ENCODE measurements at places on chromosomes 3 and 15.

GRCh38 chr15:82963471-82964341, 11.2 kb upstream of the HOMER2 start:
- no peak for DNase-seq

- DNase-seq: peak; percentile 49
These were observed 613.4 kb downstream of the MCTP2 start for GRCh38 chr15:94844538-94845389.

DNA sequence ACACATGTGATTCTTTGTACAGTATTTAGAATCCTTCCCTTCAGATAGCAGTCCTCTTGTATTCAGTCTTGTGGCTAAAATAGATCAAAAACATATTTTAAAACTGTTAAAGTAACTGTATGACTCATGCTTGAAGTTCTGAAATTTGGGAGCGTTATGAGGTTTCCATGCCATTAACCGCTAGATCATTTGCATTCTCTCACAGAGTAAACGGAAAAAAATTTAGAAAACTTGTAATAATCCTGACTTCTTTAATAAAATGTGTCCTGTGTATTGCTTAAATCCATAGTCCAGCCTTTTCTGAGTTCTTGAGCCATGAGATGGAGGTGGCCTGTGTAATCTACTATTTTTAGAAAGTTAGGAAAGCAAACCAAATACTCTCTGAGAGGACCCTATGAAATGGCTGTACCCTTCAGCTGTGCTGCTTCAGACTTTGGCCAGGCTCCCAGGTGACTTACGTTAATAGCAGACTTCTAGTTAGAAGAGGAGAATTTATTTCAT, 33.8 kb downstream of the MBNL1 start:
- peak; percentile 25 for DNase-seq

- DNase-seq: no peak
These were observed 61.8 kb downstream of the CCDC33 start for GRCh38 chr15:74297887-74298286.

DNA sequence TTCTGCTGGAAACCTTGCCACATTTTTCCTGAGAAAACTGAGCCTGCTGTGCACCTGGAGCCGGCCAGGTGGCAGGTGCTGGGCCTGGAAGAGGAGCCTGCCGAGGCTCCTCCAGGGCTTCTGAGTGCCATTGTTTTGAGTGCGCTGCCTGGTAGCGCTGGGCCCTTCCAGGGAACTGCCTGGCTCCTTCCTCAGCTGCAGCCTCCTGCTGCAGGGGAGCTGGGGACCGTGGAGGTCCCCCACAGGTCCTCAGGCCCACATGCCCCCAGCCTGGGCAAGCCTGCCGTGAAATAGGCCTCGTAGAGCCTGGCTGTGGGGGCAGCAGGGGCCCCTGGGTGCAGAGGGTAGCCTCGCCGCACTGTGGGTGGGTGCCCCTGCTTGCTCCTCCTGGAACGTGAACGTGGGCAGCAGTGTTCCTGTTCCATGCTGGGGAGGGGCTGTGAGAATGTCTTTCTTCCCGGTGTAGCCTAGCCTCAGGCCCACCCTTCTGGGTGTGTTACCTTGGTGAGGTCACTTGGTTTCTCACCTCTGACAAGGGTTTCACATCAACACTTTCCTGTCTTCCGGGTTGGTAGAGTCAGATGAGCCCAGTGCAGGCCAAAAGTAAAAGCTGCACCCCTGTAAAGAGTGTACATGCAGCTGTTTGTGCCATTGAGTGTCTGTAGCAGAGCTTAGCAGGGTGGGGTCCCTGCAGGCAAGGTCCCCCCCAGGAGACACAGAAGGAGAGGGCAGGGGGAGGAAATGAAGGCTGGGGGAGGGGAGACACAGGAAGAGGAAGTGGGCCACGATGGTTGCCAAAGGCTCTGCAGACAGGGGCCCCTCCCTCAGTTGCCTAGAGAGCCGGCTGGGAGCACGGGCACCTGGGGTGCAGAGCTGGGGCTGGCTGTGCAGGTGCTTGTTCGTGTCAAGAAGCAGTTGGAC, 34.5 kb downstream of the KLF13 start:
- DNase-seq: peak; percentile 51

GRCh38 chr3:126617571-126617970, 37.4 kb downstream of the TXNRD3 start:
- no peak for DNase-seq

GRCh38 chr3:54706738-54707137, 221.1 kb downstream of the LRTM1 start:
- no peak for DNase-seq

DNA sequence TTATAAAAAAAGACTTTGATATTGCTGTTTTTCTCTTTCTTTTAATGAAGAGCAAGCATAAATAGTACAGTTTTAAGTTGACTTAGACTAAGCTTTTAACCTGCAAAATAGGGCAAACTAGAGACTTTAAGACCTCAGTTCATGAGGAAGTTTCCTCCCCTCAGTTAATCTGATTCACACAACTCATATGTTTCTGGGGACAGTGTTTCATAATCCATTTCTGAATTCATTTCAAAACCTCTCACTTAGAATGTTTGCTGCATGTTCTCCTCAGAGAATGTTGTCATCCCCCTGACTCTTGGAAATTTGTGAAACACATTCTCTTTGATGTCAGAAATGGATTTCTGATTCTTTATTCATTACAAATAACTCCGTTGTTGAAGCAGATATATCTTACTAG, 79.3 kb upstream of the SKOR1 start:
- no peak for DNase-seq

DNA sequence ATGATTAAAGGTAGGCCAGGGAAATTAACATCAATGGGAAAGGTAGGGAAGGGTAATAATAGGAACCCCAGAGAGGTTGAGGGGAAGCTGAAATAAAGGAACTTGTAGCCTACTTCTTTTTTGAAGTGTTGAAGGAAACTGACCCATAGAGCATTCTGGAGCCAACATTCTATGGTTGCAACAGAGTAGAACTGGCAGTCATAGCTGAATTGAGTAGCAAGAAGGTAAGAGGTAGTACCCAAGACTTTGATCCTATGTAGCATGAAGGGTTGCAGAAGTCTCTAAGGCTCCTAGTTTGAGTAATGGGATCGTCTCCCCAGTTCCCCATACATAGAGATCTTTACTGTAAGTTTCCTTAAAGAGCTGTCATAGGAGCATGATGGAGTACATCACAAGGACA, 7.4 kb upstream of the ZNF774 start:
- no peak for DNase-seq

GRCh38 chr3:49826016-49826415, 12.3 kb upstream of the UBA7 start:
- DNase-seq: no peak

DNA sequence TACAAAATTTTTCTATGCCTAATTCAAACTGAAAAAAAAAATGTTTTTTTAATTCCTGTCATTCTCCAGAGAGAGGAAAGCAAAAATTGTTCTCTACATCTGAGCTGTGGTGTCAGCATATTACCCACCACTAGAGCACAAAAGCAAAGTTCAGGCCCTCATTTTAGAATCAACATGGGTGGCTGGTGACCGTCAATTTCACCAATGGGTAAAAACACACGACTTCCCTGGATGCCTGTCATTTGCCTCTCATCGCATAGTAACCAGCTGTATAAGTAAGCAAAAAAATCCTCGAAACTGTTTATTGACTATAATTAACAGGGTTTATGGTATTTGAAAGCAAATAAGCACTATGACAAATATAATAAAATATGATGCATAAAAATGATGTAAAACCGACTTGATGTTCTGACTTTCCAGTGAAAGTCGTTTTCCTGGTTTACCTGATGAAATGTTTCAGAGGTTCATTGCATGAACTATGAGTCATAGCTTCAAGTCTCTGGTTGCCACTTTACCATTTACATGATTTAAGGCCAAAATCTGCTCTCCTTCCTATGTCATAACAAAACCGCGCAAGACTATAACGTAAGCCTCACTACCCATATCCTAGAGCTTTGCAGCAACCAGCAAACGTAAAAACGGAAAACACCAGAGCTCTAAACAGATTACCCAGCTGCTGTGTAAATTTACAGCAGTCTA, 60.5 kb downstream of the THBS1 start:
- peak; percentile 53 for DNase-seq

DNA sequence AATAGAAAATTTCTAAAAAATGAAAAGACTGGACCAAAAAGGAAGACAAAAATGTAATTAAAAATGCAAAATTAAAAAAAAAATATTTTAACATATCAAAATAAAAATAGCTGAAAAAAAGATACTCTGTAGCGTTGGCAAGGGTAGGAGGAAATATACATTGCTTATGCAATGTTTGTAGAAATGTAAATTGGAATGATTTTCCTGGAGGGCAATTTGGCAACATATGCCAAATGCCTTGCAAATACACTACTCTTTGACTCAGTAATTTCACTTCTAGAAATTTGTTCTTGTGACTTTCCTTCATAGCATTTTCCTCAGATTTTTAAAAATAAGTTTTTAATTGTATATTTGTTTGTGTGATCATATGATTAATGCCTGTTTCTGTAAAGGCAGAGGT, 296.6 kb downstream of the ZNF621 start:
- no peak for DNase-seq

DNA sequence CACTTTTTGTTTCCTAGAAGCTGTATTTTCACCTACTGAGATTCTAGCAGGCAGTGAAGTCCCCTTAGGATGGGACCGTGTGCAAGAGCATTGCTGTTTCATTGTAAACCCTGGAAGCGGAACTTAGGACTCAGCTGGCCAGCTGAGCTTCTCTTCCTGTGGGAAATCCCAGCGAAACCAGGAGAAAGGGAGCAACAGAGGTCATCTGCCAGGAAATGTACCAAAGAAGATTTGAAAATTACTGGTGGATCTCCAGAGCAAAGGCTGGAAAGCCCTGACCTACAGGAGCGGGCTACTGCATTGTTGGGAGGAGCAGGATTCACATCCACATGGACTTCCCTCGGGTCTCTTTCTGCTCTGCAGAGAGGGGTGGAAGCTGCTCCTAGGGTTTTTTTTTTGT, 7.6 kb upstream of the ADPRH start:
- DNase-seq: no peak

DNA sequence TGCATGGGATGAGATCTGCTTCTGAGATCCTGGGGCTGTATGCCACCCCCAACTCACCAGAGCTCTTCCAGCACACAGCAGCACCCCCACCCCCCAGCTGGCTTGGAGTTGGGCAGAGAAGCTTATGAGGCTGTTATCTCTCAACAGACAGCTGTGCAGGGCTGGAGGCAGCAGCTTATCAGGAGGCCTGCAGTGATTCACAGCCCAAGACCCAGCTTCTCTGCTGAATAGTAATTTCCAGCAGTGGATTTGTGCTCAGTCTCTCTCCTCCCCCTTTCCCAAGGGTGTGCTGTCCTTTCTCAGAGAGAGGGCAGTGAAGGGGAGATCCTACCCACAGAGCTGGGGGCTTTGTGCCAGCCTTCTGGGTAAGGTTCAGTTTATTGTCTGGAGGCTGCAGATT, 2.1 kb downstream of the RPP25 start:
- no peak for DNase-seq

- no peak for DNase-seq
These were observed 3.5 kb downstream of the RPL29 start for GRCh38 chr3:51992017-51992682.

- peak; percentile 16 for DNase-seq
These were observed 1.1 kb downstream of the PIAS1 start for GRCh38 chr15:68055224-68055705.

- no peak for DNase-seq
These were observed 144.3 kb downstream of the STAC start for GRCh38 chr3:36524560-36524959.

DNA sequence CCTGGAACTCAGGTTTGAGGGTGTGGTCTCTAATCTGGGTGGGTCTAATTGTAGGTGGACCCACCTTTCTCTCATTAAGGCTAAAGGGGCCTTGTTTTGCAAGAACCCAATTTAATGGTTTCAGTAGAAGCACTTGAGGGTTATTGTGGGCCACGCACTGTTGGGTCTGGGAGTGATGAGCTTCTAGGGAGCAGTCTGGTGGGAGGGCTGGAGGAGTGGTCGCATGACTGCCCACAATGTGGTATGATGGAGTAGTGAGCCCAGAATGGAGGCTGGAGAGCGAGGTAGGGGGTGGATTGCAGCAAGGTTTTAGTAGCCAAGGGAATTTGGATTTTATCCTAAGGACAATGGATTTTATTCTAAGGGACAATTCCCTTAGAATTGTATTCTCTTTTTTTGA, 2.7 kb downstream of the TATDN2 start:
- DNase-seq: no peak

GRCh38 chr15:69557707-69558409, 105.2 kb downstream of the RPLP1 start:
- peak; percentile 45 for DNase-seq

DNA sequence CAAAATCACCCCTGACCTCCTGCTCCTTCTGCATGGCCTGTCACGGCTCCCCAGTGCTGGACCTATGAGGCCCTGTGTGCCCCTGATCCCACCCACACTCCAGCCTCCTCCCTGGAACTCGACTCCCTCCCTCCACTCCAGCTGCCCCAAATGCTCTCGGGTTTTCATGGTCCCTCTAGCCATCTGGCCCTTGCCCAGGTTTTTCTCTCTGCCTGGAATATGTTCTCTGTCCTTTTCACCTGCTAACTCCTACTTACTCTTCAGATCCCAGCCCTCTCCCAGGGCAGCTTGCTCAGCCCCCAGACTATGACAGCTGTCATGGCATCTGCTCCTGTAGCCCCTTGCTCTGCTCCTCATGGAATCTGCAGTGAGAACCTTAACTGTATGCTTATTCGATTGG, 30.3 kb downstream of the DUSP7 start:
- peak; percentile 10 for DNase-seq

- no peak for DNase-seq
These were observed 102.8 kb upstream of the SEMA6D start for GRCh38 chr15:47614360-47615011.

DNA sequence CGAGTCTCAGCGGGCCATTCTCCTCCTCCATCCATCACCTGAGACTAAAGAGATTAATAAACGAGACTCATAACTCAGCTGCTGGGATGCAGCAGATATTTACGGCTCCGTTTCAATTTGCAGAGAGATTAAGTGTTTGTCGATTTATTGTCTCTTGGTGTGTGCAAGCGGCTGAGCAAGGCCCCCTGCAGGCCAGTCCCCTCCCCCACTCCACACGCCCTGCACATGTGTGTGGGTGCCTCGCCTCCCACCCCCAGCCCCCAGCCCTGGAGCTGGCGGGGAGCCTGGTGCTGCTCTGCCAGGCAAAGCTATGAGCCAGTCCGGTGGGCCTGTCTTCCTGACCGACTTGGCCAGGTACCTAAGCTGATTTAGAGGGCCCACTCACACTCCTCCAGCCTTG, 63.0 kb downstream of the CYP11A1 start:
- DNase-seq: peak; percentile 31

DNA sequence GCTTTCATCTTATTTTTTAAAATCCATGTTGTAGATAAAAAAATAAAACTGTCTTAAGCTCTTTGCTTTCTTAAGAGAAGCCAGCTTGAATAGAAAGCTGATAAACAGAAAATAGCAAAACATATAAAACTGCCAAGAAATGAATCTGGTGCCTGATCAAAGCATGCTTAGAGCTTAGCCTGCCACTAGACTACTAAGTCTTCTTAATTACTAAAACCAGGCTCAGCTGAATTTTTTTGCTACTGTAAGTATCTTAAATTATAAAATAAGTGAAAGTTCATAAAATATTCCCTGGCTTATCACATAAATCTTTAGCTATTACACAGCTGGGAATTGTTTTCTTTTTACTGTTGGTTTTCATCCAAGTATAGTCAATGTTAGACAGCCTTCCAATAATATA, 803.9 kb downstream of the DIPK2A start:
- no peak for DNase-seq

All from NCI-H1092 treated with DMSO at 0.1 percent for 48 hours (cell line).